ENCODE measurements at places on chromosomes 7 and 10.

DNA sequence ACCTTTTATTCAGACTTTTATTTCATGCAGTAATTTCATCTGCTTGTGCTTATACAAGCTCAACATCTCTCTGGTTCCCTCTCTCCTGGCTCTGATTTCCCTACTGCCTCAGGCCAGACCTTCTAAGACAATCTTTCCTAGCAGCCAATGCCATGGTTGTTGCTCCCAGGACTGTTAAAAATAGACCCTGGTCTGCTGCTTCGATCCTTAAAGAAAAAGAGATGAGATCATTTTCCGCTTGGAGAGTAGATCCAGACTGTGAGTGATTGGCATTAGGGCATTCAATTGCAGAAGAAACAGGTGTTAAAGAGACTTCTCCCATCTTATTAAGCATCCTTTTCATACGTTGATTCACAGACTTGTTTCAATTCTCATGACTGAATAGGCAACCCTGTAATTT is 68.4 kb upstream of the ITGB1 start:
- DNase-seq, result no peak

DNA sequence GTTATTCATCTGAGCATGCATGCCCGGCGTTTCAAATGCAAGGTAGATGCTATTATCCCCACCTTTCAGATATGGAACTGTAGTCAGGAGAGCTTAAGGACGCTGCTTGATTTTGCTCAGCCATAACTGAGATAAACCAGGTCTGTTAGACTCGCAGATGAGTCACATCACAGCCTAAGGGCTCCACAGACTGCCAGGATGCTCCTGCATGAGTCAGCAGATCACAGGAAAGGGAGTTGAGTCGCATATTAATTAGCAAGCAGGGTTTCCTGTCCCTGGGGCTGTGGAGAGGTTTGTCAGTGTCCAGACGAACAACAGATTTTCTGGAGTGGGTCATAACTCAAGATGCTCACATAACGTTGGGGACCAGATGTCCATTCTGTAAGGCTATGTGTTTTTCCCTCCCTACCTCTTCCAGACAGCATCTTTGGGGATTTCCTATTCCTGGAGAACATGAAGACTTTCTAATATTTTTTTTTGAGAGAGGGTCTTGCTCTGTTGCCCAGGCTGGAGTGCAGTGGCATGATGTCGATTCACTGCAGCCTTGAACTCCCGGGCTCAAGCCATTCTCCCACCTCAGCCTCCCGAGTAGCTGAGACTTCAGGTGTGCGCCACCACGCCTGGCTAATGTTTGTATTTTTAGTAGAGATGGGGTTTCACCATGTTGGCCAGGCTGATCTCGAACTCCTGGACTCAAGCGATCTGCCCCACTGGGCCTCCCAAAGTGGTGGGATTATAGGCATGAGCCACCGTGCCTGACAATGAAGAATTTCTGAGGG is 36.7 kb downstream of the PFKFB3 start:
- DNase-seq, result peak; percentile 63

DNA sequence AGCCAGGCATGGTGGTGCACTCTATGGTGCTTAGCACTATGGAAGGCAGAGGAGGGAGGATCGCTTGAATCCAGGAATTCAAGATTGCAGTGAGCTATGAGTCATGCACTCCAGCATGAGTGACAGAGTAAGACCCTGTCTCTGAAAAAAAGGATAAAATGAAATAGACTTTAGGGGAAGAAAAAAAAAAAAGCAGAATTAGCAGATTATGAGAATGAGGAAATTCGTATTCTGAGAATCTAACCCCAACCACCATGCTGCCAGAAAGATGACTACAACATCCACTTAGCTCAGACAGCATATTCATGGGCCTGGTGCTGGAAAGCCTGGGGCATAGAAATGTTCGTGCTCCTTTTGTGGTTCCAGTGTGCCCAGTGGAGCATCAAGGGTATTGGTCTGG is 63.3 kb downstream of the TMEM26 start:
- DNase-seq, result no peak

DNA sequence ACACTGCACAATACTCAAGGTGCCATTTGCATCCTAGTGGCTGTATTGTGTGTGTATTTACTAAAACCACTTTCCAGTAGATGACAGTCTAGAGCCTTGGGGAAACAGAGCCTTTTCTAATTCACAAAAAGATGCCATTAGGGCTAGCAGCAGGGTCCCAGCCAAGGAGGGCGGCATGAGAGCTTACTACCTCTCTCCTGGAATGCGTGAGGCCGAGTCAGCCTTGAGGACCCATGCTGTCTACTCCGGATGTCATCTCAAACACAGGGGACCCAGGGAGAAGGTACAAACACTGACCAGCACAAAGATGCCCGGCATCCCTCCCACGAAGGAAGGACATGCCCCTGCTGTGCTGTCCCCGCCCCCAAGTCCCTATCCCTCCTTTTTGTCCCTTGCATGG is 65.5 kb downstream of the CYCS start:
- DNase-seq, result no peak

GRCh38 chr10:37456456-37456855 is 331.1 kb downstream of the ANKRD30A start:
- DNase-seq, result no peak

DNA sequence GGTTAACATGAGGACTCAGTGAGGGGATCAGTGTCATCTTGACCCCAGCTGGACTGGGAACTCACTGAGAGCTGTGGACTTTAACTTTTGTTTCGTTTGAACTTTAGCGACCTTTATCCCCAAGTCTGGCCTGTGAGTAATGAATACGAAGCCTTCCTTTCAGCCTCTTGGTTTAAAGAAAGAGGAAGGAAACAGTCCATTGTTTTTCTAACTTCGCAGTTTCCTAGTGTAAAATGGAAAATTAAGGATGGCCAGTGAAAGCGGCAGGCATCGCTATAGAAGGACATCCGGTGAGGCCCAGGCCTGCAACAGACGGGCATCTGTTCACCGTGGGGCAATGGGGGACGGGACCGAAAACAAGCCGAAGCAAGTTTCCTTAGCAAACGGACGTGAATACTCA is 44.1 kb upstream of the ADO start:
- DNase-seq, result no peak

Measured in activated CD4-positive, alpha-beta T cell treated with anti-CD3 and anti-CD28 coated beads, Interleukin-2, amount 50 U/mL, for 4 hours (primary cell).